ENCODE measurements at places on chromosomes 4 and X.

- no peak for DNase-seq
These were observed 114.3 kb downstream of the SH3BGRL start for GRCh38 chrX:81316163-81316562.

DNA sequence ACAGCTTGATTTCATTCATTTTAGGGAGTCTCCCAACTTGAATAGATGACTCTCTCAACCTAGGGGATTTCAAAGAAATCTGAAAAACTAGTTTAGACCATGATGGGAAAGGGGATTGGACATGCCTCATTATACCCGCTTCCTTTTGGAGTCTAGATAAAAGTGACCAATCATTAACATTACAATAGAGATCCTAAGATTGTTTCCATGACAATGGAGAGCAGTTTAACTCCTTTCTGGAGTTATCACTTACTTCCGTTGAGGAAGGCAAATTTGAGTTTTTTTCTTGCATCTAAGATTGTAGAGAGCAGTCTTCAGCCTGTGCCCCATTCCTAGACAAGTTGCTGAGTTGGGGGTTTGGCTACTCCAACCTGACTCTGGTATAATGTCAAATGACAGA is 11.4 kb upstream of the IL15 start:
- no peak for DNase-seq

- no peak for DNase-seq
These were observed 41.5 kb downstream of the GPM6A start for GRCh38 chr4:175770555-175770954.

DNA sequence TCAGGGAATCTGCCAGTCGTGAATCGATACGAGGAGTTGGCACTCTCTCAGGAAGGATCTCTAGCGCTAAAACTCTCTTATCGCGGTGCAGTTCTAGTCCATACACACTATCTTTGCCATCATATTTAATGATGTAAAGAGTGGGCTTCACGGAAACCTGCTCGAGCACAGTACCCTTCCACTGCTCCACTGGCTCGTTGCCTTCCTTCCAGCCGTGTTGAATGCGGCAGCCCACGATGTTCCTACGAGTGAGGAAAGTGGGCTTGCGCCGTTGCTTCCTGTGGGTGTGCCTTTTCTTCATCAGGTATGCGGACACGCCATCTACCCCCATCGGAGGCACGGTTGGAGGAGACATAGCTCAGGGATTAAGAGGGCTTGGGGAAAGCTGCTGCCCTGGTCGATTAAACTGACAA is 661 bp downstream of the SPIN4 start:
- no peak for DNase-seq

DNA sequence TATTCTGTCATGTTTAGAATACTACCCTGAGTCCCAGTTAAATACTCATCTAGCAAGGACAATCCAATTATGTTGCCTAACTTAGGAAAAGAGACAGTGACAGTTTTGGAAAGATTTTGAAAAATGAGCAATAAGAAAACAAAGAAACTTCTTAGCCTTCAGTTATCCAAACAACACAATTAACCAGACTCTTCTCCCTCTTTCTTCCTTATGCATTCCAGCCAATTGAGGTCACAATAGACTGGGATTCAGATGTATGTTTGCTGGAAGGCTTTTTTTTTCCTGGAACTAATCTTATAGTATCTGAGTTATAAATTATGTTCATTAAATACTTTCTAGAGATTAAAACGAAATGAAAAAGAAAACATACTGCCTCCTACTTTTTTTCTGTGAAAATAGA is 109.6 kb downstream of the GUCY2F start:
- DNase-seq: no peak

- DNase-seq: no peak
These were observed 339.9 kb downstream of the HNRNPD start for GRCh38 chr4:82033862-82034261.

GRCh38 chr4:128381748-128382559 is 94.3 kb upstream of the PGRMC2 start:
- DNase-seq: no peak

- no peak for DNase-seq
These were observed 175.5 kb upstream of the GPRIN3 start for GRCh38 chr4:89482926-89483595.

- DNase-seq: no peak
These were observed 3.9 kb upstream of the NKX6-1 start for GRCh38 chr4:84502955-84503373.

- no peak for DNase-seq
These were observed 323.5 kb downstream of the FAM47A start for GRCh38 chrX:33808636-33809035.

DNA sequence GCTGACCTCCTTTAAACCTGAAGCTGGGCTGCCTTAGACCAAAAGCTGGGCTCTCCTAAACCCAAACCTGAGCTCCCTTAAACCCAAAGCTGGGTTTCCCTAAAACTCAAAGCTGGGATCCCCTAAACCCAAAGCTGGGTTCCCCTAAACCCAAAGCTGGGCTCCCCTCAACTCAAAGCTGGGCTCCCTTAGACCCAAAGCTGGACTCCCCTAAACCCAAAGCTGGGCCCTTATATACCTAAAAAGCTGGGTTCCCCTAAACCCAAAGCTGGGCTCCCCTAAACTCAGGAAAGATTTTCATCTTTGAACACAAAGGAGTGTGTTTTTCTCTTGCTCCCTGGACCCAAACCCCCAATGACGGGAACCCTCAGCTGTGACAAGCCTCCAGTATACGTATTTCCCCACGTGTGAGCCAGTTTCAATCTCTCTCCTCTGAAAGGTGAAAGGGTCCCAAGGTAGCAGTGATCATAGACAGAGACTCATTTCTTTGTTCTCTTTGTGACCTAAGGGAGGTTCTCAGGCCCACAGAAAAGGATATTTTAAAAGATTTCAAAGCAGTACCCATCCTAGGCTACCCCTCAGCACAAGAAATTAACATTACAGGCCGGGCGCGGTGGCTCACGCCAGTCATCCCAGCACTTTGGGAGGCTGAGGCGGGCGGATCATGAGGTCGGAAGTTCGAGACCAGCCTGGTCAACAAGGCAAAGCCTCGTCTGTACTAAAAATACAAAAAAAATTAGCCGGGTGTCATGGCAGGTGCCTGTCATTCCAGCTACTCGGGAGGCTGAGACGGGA is 31.3 kb upstream of the ASMTL start:
- DNase-seq: no peak

DNA sequence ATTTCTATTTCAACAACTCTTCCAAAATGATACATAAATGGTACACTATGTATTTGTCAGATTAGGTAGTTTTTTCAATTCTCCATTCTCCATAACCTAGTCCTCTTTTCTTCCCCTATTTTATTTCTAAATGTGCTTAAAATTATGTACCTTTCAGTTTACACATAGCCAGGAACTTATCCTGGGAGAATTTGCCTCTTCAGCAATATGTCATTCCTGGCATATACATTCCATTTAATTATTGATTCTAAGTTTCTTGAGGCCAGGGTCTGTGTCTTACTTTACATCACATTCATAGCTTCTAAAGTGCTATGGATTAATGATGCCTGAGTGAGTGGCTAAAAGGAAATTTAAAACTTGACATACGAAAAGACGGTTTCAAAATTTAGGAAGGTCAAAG is 199.8 kb downstream of the PDGFRA start:
- DNase-seq: no peak

GRCh38 chr4:176964116-176964691 is 171.5 kb upstream of the VEGFC start:
- DNase-seq: no peak

DNA sequence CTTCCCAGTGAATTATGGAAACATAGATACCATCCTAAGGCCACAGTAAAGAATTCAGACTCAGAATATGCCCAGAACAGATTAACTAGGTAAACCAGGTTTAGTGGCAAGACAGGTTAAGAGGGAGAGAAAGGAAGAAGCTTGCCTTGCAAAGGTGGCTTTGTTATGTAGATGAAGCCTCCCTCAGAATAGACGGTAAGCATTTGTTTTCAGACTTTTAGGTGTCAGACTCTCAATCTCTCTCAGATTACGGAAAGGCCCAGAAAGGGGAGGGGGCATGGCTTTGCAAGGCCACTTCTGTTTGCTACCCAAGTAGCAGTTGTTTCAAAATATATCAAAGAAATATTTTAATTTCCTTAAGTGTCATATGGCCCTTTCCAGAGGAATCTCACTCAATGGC is 457.1 kb upstream of the BOD1L1 start:
- DNase-seq: no peak

- DNase-seq: no peak
These were observed 351.5 kb upstream of the EMCN start for GRCh38 chr4:100869276-100869675.

- no peak for DNase-seq
These were observed 254.2 kb downstream of the ADAMTS3 start for GRCh38 chr4:72314869-72315268.

DNA sequence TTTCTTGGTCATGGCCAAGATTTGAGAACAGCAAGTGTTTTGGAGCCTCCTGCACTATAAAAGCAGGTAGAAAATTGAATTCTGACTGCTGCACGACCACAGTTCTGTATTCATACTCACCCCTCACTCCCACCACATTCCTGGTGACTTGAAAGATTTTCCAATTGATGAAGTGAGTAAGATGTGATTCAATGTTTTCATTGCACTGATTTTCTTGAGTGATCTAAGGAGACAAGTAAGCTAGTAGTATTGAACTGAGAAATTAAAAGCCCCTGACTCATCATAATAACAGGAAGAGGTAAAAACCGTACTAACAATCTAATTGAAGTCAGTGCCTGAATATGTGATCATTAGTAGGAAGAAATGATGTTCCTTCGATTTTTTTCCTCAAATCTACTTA is 6.1 kb upstream of the SEC24D start:
- no peak for DNase-seq

- peak; percentile 32 for DNase-seq
These were observed 339 bp downstream of the TBC1D9 start for GRCh38 chr4:140755774-140756318.

GRCh38 chr4:167100120-167100519 is 134.2 kb downstream of the SPOCK3 start:
- no peak for DNase-seq

- no peak for DNase-seq
These were observed 1382.9 kb downstream of the FAM133A start for GRCh38 chrX:95056901-95057300.

GRCh38 chr4:22434895-22435294 is 81.0 kb downstream of the ADGRA3 start:
- DNase-seq: no peak

- no peak for DNase-seq
These were observed 155.1 kb downstream of the PDGFRA start for GRCh38 chr4:54384152-54384551.
